HS-5 (cell line): ENCODE measurements at places on chromosomes 3 and 15.
A peak's percentile ranks its signal among the peaks of the same experiment; 100 is the strongest.

DNA sequence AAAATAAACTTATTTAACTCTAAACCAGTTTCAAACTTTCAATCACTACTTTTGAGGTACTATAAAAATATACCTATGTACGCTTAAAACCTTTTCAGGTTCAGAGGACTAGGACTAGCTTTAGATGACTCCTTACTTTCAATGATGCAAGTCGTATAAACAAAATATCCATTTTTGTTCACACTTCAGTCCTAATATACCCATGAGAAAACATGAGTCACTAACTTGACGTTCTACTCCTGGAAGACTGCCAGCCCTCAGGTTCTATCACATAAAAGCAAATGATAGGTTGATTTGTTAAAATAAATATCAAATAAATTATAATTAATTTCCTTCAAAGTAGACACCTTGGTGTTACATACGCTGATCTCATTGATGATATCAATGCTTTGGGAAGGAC lies 10.6 kb upstream of the P3H2 start:
- peak; percentile 38 for DNase-seq

DNA sequence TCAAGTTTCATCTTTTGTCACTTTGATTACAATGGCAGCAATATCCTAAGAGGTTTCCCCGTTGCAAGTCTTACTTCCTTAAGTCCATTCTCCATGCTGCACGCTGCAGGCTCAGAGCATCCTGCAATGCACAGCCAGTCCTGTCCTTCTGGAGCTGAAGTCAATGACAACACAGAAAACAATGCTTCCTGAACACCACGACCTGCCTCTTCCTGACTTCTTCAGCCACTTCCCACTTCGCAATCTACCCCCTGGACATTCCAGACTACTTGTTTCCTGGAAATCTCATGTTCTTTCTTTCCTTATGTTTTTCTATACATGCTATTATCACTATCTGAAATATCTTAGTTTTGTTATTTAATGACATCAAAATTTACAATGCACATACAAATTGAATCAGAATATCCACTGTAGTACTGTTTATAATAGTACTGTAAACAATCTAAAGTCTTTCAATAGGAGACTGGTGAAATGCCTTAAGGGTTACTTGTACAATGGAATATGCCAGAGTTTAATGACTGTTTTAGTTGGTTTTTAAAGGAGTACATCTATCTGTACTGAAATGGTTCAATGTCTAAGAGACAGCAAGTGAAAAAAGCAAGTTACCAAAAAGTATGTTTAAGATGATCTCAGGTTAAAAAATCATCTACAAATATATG lies 113.7 kb upstream of the PRTG start:
- no peak for DNase-seq

DNA sequence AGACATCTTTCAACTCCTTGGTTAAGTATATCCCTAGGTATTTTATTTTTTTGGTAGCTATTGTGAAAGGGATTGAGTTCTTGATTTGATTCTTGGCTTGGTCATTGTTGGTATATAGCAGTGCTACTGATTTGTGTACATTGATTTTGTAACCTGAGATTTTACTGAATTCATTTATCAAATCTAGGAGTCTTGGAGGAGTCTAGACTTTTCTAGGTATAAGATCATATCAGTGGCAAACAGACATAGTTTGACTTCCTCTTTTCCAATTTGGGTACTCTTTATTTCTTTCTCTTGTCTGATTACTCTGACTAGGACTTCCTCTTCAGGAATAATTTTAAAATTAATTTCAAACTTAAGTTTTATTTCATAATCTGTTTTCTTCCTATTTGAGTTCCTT lies 125.2 kb downstream of the OCA2 start:
- DNase-seq, result no peak

GRCh38 chr3:130948001-130948773 lies 54.3 kb downstream of the ATP2C1 start:
- DNase-seq, result no peak

DNA sequence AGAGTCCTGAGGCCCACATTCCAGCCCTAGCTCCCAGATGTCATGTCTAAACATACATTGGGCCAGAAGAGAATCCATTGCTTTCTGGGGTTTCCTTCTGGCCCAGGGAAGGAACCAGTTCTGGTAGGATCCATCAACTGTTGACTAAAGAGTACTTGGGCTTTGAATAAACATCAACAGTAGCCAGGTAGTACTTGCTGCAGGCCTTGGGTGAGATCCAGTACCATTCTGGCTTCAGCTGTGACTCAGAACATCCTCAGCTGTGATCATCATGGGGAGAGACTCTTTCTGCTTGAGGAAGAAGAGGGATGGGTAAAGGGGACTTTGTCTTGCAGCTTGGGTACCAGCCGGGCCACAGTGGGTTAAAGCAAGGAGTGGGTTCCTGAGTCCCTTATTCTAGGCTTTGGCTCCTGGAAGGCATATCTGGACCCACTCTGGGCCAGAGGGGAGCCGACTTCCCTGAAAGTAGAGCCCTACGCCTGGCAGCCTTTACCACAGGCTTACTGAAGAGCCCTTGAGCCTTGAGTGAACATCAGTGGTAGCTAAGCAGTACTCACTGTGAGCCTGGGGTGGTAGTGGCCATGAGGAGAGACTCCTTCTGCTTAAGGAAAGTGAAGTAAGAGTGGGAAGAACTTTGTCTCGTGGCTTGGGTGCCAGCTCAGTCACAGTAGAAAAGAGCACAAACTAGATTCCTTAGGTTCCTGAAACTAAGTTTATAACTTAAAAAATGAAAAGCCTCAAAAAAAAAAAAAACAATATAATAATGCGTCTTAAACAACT lies 128.3 kb downstream of the GOLIM4 start:
- DNase-seq, result no peak

- DNase-seq, result no peak
Observed at GRCh38 chr3:20060974-20061685, 20.9 kb downstream of the KAT2B start.

DNA sequence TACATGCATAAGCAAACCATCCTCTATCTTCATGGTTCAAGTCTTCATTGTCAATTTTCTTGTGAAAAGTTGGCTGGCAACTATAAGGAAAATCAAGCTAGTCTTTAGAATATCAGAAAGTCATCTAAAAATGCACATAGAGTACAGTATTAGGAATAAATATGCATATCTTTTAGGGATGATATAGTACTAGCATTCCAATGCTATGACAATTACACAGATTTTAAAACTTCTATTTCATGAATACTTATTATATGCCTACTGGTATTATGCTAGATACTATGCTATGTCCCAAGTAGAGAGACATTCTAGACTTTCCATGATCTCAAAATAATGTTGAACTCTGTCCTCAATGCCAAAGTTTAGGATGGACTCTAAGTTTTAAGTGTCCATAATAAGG lies 81.3 kb upstream of the NAALADL2 start:
- DNase-seq, result no peak
